Right renal cortex interstitium (tissue), 3 donors: ENCODE measurements at places on chromosomes 3 and 15.
A peak's percentile ranks its signal among the peaks of the same experiment; 100 is the strongest.

DNA sequence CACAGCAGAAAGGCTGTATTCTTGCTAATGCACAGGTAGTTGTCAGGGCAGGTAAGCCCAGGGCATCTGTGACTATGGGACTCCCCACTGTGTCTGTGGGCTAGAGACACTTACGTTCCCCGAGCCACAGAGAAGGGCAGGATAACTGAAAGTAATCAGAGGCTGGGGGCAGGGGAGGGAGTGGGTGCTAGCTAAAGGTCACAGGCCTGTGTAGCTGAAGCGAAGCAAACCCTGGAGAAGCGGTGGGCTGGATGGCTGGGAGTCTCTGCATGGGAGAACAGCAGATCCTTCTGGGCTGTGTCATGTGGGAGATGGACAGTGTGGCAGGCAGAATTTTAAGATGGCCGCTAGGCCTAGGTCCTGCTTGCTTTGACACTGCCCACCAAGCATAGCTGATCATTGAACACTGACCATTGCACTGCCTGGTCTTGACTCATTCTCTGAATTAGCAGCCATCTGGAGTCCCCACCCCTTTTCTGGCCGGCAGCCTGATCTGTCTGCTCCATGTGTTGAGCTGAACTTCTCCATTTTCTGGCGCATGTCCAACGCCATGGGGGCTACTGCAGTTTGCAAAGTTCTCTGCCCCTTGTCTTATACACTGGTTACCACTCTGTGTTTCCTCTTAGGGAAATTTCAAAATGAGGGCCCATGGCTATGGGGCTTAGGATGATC lies 110.0 kb downstream of the DGKG start:
- no peak for DNase-seq

GRCh38 chr15:62573876-62574275 lies 408.8 kb upstream of the C2CD4B start:
- no peak for DNase-seq

- DNase-seq = no peak
Measured at GRCh38 chr3:184459355-184459754, 79.5 kb downstream of the CHRD start.

DNA sequence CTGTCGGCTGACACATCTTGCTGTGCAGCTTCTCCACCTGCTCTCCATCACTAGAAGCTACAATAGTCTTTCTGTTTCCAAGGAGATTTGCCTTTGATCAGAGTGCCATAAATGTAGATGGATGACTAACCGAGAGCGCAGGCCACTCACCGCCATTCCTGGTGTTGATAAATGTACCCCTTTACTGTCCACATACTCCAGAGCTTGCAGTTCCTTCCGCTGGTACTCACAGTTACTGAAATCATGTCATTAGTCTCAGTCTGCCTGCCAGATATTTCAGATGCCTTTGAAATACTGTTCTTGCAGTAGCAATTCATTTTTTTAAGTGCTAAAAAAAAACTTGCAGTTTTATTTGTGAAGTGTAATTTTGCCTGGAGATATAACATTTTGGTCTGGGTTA lies 72.3 kb downstream of the BLM start:
- no peak for DNase-seq

DNA sequence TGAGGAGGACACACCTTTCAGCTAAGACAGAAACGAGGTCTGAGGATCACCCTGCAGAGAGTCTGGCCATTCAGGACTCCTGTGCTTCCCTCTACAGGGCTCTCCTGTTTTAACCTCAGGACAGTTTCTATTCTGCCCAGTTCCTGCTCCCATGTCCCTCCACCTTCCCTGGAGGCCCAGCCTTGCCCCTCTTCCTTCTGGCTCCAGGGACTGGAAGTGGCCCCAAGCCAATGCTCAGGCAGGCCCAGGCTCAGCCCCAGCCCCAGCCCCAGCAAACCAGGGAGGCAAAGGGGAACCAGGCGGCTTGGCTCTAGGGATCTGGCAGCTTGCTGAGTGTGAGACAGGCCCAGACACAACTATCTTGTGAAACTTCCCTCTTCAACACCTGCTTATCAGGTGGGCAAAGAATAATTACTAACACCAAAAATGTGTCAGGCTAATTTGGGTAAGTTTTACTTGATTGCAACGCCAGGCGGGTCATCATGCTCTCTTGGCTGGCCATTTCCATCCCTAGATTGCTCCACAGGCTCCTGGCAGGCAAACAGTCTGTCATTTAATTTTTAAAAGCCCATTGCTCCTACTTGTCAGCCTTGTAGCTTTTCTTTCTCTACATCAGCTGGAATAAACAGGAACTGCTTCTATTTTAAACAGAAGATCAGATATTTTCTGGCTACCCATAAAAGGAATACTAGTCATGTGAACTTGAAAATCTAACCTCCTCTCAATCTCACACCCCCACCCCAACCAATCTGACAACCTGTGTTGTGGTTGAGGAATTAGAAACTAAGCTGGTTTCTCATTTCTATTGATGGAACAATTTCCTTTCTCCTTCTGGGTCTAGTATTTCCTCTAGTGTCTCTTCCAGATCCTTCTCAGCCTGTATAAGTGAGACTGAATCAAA lies 33.5 kb downstream of the UPK1B start:
- DNase-seq = no peak

DNA sequence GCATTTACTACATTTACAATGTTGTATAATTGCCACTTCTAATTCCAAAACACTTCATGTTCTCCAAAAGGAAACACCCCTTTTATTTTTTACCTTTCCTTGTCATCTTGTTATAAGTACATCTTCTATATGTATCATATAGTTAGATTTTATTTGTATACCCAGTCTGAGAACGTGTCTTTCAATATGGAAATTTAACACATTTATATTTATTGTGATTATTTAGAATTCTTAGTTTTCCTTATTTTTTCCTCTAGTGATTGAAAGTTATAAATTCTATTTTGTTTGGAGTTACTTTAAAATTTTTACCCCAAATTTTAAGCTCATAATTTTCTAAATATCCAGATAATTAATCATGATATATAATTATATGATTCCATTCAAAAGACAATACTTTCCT lies 15.8 kb downstream of the CMTM8 start:
- DNase-seq = no peak

DNA sequence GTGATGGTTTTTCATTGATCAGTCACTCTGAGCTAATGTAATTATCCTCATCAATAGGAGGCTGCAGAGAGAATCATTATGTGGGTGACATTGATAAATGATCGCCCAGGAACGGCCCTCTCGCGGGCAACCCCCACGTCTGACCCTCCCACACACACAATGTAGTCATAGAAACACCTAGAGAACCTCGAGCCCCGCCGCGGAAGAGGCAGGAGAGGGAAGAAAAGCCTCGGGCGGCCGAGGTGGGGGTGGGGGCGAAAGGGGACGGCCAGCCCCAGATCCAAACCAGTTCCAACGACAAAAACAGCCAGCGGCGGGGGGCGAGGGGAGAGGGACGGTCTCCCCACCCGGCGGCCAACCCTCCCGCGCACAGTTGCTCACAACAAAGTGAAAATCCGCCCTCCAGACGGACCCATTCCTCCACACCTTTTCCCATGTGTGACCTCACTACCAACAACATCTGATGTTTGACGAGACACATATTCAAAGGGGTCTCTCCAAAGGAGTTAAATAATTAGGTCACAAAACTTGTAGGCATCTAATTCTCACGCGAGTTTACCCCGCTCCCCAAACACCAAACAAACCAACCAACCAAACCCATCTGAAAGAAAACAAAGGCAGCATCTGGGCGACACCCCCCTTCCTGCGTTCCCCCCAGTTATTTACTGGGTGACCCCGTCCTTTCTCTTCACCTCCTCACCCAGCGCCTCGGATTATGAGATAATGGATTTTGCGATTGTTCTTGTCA lies 213.0 kb downstream of the MEIS2 start:
- peak; percentile 61 for DNase-seq

DNA sequence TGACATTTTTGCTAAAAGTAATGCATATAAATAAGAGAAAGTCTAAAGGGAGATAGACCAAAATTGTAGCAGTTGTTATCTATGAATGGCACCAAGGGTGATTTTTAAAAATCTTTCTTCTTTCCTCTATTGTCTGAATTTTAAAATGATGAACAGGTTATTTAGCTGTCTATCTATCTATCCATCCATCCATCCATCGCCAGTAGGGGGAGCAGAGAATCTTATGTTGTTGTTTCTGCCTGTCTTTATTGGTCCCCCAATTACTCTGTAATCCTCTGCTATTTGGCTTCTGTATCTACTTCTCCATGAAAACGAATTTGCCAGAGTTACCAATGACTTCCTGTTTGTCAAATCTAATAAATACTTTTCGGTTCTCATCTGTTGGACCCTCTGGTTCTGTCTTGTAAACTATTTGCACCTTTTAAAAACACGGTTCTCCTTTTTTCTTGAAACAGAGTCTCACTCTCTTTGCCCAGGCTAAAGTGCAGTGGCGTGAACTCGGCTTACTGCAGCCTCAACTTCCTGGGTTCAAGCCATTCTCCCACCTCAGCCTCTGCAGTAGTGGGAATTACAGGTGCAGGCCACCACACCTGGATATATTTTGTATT lies 86.0 kb downstream of the ECT2 start:
- no peak for DNase-seq

GRCh38 chr3:187744169-187745151 lies 808 bp downstream of the BCL6 start:
- no peak for DNase-seq

- no peak for DNase-seq
Measured at GRCh38 chr15:26095710-26096330, 232.7 kb upstream of the ATP10A start.

DNA sequence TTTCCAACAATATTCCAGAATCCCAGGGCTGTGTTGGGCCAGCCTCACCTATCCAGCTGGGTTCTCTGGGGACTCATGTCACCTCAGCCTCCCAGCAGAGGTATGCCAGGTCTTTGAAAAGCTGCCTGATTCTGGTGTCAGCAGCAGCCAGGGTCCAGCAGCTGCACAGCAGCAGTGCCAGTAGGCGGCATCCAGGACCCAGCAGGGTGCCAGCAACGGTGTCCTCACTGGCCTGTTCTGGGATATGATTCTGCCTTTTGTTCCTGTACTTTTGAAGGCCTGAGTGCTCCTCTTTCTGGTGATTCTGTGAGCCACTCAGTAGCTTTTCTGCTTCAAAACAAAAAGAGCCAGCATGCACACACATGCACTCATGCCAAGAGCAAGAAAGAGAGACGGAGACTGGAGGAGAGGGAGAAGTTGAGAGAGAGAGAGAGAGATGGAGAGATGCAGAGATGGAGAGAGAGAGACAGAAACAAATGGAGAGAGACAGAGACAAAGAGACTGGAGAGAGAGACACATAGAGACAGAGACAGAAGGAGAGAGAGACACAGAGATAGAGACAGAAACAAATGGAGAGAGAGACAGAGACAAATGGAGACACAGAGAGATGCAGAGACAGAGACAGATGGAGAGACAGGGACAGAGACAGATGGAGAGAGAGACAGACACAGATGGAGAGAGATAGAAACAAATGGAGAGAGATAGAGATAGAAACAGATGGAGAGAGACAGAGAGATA lies 205.7 kb downstream of the UACA start:
- DNase-seq = no peak

- peak; percentile 23 for DNase-seq
Measured at GRCh38 chr3:157204431-157204830, 44.5 kb upstream of the CCNL1 start.

DNA sequence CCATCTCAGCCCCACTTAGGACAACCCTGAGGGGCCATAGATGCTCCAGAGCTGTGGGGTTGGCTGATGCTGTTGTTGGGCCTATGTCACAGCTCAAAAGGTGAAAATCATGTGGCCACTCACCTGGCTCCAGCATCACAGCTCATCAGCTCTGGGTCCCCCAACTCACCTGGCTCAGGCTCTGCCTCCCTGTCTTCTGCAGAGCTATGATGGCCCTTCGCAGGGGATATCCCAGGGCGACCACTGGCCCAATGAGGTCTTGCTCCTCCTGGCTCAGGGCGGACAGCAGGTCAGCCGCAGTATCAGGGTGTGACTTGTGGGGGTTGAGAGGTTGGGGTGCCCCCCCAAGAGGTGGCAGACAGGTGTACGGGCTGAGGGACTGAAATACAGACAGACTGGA lies 15.7 kb downstream of the UBAP1L start:
- no peak for DNase-seq

GRCh38 chr15:28946803-28947202 lies 61.0 kb downstream of the APBA2 start:
- no peak for DNase-seq

DNA sequence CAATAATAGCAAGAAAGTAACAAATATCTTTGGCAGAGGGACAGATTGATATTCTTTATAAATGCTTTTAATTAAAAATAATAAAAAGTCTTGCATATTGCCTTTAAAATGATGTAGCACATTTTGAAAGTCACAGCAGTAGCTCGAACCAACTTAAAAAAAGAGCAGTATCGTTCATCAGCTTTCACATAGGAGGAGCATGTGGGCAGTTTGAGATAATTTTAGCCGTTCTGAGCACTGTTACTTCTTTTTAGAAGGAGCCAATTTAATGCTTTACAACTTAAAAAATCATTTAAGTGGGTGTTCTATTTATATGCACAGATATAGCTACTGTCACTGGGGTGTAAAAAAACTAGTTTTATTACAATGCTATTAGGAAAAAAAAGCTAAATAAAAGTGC lies 622.7 kb upstream of the GBE1 start:
- DNase-seq = no peak

DNA sequence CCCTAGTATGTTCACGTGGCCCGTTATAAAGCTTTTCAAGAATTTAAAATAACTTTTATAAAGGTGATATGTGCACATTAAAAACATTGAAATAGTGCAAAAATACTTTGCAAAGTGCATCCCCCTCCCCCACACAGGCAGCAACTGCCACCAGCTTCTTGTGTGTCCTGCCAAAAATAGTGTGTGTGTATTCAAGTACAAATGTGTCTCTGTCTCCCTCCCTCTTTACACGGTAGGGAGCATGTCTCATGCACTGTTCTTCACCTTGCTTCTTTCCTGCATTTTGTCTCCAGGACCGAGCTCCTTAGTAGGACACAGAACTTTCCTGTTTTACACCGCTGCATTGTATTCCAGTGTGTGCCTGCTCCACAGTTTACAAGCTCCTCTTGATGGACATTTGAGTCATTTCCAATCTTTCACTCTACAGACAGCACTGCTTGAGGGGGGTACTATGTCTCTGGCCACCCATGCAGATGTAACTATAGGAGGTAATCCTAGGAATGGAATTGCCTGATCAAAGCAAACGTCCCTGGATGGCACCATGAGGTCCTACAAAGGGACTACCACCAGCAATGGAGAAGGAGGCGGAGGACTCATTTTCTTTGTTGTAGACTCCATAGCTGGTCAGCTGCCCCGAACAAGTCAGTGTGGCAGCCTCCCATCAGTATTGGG lies 52.4 kb downstream of the SLC6A6 start:
- no peak for DNase-seq
